T-helper 17 cell (primary cell): ENCODE measurements at places on chromosomes 16 and 17. TPM values are rescaled to one million over a fixed set of nuclear protein-coding genes. Genes with fewer than 3 reads are reported as not detected.
A peak's percentile ranks its signal among the peaks of the same experiment; 100 is the strongest.

DNA sequence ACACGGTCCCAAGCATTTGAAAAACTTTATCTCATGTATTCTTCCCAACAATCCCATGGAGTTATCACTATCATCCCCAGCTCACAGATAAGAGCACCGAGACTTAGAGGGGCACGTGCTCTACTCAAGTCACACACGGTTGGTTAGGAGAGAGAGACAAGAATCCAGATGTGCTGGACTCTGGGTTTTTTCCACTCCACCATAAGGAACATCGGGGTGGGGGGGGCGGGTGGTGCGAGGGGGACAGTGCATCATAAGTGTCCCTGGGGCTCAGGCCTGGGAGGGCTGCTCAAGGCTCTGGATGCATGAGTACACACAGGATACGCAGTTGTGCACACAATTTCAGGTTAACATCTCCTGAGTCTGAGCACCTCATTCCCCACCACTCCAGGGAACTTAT, 7.4 kb downstream of the CDC42EP4 start:
- DNase-seq, result no peak

GRCh38 chr16:86459266-86459665, 51.1 kb upstream of the FOXF1 start:
- DNase-seq, result no peak

DNA sequence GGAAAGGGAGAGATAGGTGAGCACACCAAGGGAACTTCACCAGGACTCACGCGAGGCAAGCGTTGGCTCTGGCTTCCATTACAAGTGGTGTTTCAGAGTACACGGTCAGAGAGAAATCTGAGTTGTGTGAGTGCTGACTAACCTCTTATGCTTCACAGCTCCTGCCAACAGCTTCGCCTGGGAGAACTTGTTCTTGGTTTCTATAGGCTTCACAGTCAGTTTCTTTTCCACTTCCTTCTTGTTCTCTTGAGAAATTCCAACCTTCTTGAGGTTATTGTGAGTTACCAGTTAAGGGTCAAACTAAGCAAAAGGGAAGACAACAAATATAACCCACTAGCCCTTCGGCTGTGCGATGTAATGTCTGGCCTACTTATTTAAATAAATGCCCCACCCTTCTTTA, 18.9 kb downstream of the PSME3IP1 start:
- DNase-seq, result no peak

GRCh38 chr16:3101018-3101840, 2.1 kb upstream of the ZSCAN10 start:
- DNase-seq, result peak; percentile 26

GRCh38 chr17:77528516-77529327, 388.0 kb downstream of the SEC14L1 start:
- no peak for DNase-seq

The PRAC1 gene
- not detected for total RNA-seq

The VTN gene
- total RNA-seq, result not detected
